NCI-H510A (cell line): ENCODE measurements at places on chromosomes 16 and 17.

GRCh38 chr16:19164285-19164684 lies 3.8 kb upstream of the SYT17 start:
- no peak for DNase-seq

- no peak for DNase-seq
Measured at GRCh38 chr17:42233156-42233555, 38.9 kb upstream of the GHDC start.

DNA sequence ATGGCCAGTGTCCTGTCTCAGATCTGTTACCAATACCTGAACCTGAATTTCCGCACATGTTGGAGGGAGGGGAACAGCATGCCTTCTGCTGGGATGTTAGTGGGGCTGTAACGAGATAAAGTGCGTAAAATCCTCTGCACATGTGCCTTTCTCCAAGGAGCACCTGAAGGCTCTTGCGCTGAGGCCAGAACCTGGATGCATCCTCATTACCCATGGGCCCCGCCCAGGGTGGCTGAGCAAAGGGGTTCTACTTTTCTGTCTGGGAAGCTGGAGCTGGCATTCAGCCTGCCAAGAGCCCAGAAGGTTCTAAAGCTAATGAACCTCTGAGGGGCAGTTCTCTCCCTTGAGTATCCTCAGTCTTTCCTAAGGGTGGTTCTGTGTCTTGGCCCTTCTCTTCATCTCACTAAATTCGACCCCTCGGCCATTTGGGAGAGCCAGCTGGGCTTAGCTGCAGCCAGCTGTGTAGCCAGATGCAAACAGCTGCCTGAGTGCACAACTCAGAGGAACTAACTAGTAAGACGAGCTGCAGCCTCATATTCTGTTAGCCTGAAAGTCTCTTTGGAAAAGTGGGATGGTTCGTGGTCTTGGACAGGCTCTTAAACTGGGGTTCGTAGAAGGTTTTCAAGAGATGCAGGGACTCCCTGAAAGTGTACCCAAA lies 2.5 kb downstream of the ITGA3 start:
- no peak for DNase-seq

- peak; percentile 10 for DNase-seq
Measured at GRCh38 chr16:71883168-71883848, 674 bp downstream of the ZNF821 start.

DNA sequence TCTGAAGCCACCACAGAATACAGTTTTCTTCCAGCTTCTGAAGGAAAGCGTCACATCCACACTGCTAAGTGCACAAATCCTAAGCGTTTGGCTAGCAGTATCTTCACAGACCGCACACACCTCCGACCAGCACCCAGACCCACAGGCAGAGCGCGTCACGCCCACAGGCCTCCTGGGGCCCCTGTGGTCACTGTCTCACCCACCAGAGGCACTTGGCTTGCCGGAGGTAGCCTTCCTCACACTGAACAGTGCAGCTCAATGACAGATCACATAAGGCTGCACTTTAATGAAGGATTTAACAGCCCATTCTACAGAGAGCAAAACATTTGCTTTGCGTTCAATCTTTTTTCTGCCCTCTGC lies 21.2 kb downstream of the SPHK1 start:
- no peak for DNase-seq

GRCh38 chr17:75676461-75676860 lies 9.3 kb downstream of the SAP30BP start:
- no peak for DNase-seq

DNA sequence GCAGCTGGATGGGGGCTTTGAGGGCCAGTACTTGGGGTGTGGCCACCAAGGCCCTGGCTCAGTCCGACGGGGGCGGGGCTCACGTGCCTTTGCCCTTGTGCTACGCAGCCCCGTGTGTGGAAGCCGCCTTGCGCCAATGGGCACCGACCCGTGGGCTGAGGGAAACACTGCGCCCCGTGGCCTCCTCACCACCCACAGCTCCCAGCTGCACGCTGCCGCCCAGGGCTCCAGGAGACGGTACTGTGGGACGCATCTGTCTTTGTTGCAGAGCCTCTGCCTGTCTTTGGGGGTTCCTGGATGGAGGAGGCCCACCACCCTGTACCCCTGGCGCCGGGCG lies 7.6 kb downstream of the CDH15 start:
- no peak for DNase-seq

GRCh38 chr16:8716592-8716991 lies 42.2 kb downstream of the ABAT start:
- DNase-seq = peak; percentile 80

DNA sequence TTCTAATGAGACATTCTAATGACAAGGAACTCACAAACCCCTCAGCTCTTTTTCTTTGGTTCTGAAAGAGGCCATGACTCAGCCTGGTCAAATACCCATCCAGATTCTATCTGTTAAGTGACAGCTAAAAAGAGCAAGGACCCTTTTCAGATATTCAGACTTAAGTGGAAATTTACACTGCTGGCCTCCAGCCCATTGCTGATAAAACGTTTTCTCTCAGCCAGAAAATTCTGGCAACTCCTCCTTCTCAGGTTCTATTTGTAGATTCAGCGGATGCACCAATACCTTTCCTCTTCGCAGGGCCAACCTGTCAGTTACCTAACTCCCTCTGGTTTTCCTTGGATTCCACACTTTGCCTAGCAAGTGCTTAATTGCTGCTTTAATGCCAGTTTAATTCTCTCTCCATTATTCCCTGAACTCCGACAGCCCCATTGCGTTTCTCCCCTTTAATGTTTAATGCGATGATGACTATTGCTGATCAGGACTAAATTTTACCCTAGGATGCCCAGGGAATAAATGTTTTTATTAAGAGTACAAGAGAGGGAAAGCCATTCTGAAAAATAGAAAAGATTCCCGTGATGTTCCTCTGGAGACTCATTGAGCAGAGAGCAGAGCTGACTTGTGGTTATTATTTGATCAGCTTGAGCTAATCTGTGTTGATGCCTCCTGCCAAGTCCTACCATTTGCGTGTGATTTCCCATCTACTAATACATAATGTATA lies 35.9 kb upstream of the TOM1L1 start:
- no peak for DNase-seq

DNA sequence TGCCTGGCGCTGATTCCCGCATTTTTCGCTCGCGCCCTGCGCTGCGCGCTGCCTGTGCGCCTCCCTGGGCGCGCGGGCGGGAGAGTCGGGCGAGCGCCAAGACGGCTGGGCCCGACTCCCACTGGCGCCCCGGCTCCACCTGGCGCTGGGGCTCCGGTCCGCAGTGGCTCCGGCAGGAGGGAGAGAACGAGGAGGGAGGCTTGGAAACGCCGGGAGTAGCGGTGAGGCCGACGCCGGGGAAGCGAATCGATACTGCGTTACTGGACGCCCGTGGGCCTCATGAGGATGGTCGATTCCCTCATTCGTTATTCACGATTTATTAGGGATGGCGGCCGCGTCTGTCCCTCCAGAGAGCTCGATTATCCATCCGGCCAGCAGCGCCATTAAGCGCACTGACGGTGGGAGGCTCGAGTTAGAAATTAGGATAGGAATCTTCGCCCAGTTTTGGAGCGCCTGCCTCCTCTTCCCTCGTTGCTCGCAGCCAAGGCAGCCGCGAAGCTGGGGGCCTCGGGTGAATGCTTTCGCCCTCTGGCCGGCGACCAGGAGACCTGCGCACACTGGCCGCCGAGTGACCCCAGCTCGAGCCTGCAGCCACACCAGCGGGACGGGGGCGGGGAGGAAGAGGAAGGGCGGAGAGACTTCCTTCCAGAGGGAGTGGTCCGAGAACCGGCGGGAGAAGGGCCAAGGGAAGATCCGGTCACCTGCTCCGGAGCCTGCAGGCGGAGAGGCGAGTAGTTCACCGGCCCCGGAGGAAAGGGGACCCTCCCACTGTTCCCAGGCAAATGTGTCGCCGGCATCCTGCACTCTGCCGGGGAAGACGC lies 1.3 kb upstream of the PCGF2 start:
- peak; percentile 85 for DNase-seq
